Activated T-helper 1 cell treated with anti-CD3 and anti-CD28 coated beads, Interleukin-2, amount 50 U/mL, for 16 hours (primary cell): ENCODE measurements at places on chromosomes 6 and 20.
A peak's percentile ranks its signal among the peaks of the same experiment; 100 is the strongest.

DNA sequence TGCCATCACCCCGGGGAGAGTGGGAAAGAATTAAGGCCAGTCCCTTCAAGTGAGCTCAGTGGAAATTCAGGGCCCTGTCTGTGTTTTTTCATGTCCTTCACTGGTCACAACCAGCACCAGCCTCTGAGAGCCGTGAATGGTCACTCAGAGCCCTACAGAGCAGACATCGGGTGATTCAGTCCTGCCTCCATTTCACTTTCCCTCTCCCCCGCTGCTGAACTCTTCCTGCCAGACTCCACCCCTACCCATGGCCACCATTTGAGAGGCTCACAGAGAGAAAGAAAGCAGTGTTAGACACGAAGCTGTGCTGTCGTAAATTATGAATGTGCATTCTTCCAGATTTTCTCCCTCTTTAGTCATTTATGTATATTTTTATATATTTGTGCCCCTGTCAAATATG lies 5.4 kb downstream of the R3HDML start:
- DNase-seq: no peak

GRCh38 chr20:63957690-63958441 lies 1.6 kb upstream of the UCKL1 start:
- DNase-seq: no peak

DNA sequence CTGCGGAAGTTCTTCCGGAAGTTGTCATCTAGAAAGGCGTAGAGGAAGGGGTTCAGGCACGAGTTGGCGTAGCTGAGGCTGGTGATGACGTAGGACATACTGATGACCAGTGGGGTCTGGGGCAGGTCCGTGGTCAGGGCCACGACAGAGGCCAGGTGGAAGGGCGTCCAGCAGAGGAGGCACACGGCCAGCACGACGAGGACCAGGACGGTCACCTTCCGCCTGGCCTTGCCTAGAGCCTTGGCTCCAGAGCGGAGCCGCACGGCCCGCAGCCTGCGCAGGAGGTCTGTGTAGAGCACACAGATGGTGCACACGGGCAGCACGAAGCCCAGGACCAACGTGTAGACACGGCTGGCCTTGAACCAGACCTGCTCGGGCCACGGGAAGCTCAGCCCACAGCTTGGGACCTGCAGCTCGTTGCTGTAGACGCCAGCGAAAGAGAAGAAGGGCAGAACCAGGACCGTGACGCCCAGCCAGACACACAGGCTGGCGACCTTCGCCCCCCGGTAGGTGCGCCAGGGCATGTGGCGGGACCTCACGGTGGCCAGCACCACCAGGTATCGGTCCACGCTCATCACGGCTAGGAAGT lies 1.4 kb downstream of the NPBWR2 start:
- DNase-seq: no peak

- DNase-seq: peak; percentile 30
Observed at GRCh38 chr20:17898548-17898994, 70.0 kb downstream of the SNX5 start.

DNA sequence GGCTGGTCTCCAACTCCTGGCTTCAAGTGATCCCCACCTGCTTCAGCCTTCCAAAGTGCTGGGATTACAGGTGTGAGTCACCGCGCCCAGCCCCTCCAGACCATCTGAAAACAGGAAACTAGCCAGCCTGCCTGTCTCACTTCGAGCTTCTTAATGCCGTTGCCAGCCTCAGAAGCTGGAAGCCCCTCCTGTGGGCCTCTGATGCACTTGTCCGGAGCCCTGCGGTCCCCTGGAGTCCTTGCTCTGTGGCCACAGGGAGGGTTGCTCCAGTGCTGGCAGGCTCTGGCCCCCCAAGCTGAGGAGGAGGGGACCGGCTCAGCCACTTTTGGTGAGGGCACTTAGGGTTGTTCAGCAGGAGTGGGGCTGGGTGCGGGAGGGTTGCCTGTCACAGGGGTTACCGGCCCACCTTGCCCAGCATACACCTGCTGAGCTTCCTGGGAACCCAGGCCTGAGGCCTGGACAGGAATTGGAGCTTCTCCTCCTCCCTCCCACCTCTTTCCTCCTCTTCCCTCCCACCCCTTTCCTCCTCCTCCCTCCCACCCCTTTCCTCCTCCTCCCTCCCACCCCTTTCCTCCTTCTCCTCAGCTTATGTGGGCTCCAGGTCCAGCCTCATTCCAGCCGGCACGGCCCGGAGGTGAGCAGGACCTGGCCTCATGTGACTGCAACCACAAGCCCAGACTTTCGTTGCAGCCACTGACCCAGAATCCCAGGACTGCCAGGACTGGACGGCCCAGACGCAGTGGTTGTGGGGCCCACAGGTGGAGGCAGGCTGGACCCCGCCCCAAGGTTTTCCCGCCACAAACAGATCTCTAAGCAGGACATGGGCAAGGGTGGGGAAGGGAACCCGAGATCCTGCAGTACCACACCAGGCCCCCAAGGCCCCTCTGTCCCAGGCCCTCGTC lies 9.4 kb upstream of the BIRC7 start:
- DNase-seq: no peak

DNA sequence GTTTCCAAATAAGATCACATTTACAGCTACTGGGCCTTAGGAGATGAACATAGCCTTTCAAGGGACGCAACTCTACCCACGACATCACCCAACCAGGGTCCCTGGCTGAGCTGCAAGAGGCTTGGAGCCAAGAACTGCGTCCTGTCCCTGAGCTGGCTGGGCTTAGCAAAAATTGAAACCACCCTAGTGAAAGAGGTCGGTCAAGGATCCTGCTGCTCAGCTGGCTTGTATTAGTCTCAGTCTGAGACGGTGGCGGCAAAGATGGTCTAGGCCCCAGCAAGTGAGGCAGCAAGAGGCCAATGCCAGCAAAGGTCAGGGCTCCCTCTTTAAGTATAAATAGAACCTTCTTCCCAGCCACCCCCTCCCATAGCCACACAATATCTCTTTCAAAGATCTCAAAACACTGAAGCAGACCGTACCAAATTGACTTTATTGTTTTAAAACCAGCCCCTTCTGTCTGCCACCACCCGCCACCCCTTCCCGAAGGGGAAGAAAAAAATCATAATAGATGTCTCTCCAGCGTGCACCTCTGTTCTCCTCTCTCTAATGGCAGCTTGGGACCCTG lies 140.5 kb downstream of the EYA2 start:
- DNase-seq: no peak
